SJSA1 (cell line): ENCODE measurements at places on chromosomes 5 and 9.
A peak's percentile ranks its signal among the peaks of the same experiment; 100 is the strongest.

DNA sequence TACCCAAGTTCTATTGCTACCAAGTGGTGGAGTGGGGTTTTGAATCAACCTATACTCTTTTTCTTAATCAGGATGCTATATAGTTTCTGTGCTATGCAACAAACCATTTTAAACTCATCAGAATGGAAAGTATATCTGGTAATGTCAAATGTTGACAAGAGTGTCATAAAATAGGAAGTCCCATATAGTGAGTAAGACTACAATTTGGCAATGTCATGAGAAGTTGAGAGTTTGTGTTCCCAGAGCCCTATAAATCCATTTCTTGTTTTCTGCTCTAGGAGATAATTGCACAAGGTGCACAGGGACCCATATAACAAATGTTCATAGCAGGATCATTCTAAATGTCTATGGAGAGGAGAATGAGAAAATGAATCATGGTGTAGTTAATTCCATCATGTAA, 109.8 kb upstream of the TXNDC8 start:
- DNase-seq, result no peak

GRCh38 chr5:173378727-173379126, 50.5 kb upstream of the STC2 start:
- DNase-seq, result no peak

DNA sequence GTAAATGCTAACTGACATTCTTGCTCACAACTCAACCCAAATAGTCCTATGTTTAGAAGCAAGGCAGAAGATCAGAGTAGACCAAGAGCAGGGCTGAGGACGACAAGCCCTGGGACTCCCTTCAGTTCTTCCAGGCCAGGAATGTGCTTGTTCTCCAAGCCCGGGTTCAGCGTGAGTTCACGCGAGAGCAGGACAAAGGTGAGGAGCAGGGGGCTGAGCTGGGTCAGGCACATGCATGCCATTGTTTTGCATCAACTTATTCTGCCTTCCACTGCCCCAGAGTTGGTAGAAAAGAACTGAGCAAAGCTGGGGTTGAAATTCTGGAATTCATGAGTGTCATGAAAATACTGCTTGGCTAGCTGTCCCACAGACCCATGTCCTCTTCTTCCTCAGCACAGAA, 206.5 kb downstream of the PAX5 start:
- no peak for DNase-seq

- DNase-seq, result peak; percentile 1
These were observed 1.7 kb downstream of the DENND4C start for GRCh38 chr9:19231904-19232822.

DNA sequence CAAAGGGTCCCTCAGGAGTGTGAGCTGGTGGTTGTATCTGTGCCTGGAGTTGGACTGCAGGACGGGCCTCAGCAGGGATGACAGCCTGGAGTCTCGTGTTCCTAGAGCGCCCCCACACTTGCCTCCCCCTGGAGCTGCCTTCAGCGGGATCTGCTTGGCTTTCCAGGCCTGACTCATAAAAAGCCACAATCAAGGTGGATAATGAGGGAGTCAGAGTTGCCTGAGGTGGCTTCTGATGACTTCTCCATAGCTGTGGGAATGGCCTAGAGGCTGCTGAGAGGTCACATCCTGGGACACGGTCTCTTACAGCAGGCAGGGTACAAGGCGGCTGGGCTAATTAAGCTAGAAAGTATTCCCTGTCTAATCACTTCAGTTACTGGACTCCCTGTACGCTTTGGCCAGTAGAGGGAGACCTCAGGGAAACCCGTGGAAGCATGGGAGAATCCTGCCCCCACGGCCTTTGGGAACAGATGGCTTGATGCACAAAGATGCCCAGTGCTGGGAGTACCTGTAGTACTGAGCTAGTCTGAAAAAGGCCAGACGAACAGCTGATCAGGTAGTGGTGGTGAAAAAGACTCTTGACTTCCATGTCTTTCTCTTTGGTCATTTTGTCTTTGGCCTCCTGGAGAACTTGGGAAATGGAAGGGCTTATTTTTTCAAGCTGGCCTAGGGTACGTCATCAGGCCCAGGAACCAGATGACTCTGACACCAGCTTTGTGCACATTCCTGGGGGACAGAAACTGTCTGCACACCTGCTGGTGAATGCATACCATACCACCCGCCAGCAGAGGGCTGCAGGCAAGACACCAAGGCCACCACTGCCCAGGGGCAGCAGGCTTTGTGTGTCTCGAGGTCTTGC, 16.1 kb upstream of the FRRS1L start:
- peak; percentile 19 for DNase-seq

DNA sequence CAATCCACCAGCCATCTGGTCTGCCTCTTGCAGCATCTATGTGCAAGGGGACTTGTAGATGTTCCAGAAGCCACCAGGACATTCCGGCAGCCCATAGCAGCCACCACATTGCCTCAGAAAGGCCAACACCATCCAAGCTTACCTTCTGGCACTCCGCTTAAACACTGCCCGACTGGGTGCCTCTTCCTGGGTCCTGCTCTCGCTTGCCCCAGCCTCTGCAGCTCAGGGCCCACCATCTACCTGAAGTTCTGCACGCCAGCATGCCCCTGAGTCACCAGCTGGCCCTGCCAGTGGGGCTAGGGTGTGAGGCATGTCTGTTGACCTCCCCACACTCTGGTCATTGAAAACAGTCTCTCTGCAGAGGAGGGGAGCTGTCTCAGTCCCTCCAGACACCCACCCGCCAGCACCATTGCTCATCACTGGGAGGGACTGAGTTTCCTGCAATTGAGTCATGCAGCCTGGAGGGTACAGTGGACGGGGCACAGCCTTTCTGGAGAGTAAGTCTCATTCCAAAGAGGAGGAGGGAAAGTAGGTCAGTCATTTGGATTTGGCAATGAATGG, 16.9 kb upstream of the COL5A1 start:
- peak; percentile 77 for DNase-seq

GRCh38 chr9:36550135-36550534, 22.6 kb upstream of the MELK start:
- no peak for DNase-seq

- DNase-seq, result no peak
These were observed 1.3 kb downstream of the CDX1 start for GRCh38 chr5:150167908-150168307.

- no peak for DNase-seq
These were observed 96.5 kb downstream of the GADD45G start for GRCh38 chr9:89701221-89701798.

DNA sequence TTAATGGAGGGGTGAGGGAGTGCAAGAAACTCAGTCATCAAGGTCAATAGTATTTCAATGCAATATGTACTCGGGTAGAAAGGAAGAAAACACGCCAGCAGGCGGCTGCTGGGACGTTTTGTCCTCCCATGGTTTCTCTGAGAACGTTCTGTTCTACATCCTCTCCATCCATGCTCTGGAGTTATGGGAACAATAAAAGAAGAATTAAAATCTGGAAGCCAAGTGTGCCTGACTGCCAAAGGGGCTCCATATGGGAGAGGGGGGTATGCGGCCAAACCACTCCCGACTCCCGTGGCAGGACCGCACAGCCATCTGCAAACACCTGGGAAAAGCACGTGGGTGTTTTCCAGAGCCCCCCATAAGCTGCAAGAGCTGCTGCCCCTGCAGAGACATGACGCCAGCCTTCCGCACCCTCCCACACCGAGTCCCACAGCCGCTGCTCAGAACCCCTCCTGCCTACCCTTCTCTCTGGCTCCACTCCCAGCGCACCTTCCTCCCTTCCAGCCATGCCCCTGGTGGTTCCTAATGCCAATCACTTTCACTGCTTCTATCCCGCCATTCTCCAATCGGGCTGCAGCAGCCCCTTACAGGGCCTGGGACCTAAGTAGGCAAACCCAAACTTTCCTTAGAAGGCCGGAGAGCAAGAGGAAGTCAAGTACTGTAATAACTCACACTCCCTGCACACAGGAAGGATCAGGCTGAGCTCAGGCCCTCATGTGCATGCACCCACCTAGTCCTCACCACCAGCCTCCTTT, 241.6 kb downstream of the SYK start:
- no peak for DNase-seq

- no peak for DNase-seq
These were observed 555.5 kb downstream of the MAT2B start for GRCh38 chr5:164060786-164061355.

- no peak for DNase-seq
These were observed 348.3 kb downstream of the ICE1 start for GRCh38 chr5:5770825-5771224.

- DNase-seq, result no peak
These were observed 32.2 kb upstream of the SPATA31D4 start for GRCh38 chr9:81896070-81896469.

GRCh38 chr5:763998-764781, 20.3 kb downstream of the ZDHHC11B start:
- no peak for DNase-seq

DNA sequence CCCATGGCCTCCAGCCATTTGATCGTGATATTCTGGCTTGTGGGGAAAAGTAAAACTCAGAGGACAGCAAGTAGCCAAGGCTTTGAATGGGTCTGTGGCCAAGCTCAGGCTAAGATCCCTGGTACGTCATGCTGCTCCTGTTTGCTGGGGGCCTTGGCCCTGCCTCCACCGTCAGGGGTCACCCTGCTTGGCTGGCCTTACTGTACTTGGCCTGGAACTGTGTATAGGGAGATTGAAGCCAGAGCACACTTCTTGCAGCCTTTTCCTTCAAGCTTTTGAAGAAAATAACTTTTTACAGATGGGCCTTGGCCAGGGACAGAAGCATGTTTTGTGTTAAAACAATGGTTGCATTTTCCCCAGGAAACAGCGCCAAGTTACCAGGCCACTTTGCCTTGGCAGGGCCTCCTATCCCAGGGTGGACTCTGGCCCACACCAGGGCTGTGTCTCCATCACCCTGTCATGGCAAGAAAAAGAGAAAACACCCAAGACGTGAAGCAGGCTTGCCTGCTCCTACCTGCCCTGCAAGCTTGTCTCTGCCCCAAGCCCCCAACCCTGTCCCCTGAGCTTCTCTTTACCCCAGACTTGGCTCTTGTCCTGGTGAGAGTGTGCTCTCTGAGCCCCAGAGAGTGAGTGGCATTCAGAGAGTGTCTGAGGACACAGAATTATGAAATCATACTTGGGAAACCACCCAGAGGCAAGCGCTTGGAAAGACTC, 286.9 kb downstream of the GADD45G start:
- DNase-seq, result no peak

- DNase-seq, result peak; percentile 9
These were observed 137.1 kb upstream of the TMEM161B start for GRCh38 chr5:88405783-88406182.

- no peak for DNase-seq
These were observed 426.5 kb downstream of the CTNND2 start for GRCh38 chr5:11477786-11478185.

GRCh38 chr5:124995421-124995820, 249.0 kb upstream of the ZNF608 start:
- DNase-seq, result no peak

- no peak for DNase-seq
These were observed 121.4 kb upstream of the TMEM161B start for GRCh38 chr5:88390096-88390441.

DNA sequence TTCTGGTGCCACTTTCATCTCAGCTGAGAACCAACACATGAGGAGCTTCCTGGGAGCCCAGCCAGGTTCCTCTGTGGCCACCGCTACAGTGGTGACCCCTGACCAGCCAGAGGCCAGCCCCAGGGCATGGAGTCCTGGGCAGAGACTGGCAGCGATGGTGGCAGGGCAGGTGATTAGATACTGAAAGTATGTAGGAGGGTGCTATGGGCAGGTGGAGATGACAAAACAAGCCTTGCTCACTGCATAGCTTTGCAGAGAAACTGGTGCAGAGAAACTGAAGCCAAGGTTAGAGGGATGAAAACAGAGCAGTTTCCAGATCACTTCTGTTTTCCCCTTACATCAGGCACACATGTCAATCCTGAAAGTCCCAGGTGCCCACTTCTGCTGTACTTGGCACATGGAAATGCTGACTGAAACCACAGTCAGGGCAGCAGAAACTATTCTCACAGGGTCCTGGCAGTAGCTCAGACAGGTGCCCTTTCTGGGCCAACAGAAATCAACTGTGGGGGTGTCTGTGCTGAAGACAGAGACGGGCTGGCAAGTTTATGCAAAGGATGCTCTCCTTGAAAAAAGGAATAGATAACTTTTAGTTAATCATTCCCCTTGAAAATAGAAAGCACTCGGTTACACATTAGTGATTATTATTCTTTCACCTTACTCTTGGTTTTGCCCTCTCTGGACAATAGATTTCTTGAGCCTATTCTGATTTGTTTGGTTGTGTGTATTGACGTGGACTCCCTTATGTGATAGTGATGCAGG, 90.3 kb downstream of the ANKRD55 start:
- no peak for DNase-seq

DNA sequence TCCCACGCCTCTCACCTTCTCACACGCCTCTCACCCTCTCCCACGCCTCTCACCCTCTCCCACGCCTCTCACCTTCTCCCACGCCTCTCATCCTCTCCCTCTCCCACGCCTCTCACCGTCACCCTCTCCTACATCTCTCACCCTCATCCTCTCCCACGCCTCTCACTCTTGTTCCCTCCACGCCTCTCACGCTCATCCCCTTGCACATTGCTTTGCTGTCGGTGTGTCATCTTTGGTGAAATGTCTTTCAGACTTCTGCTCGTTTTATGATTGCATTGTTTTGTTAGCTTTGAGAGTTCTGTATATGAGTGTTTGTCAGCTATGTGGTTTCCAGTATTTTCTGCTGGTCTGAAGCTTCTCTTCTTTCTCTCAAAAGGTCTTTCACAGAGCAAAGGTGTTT, 102.7 kb downstream of the EHMT1 start:
- no peak for DNase-seq

GRCh38 chr9:115141612-115142011, 23.7 kb upstream of the TNC start:
- no peak for DNase-seq

DNA sequence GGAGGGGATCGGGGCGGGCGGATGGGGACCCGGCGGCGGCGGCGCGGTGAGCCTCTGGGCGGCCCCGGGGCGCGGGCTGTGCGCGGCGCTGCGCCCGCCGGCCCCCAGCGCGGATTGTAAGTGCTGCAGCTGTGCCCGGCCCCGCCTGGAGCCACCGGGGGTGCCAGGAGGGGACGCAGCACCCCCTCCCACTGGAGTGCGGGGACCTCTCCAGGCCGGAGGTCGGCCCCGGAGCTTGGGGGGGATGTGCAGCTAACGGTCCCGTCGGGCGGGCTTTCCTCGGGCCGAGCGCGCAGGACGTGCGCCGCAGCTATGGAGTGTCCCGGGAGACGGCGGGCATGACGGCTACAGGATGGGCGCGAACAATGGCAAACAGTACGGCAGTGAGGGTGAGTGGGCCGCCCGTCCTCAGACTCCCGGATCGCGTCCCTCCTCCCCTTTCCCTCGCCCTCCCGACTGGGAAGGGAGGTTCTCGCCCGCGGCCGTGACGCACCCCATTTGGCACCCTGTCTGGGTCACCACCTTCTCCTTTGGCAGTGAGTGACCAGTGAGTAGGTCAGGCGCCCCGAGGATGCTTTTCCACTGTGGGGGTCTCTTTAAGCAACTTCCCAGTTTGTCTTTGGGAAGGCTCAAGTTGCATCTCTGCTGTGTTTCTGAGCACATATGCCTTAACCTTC, 483 bp downstream of the FBXL7 start:
- peak; percentile 64 for DNase-seq

DNA sequence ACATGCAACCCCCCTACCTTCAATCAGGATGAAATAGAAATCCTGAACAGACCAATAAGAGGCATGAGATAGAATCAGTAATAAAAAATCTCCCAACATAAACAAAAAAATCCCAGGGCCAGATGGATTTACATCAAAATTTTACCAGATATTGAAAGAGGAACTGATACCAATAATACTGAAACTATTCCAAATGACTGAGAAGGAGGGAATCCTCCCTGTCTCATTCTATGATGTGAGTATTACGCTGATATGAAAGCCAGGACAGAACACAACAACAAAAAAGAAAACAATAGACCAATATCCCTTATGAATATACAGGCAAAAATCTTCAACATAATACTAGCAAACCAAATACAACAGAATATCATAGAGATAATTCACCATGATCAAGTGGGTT, 109.0 kb upstream of the SMC2 start:
- DNase-seq, result no peak
